Thymus (tissue), 14 donors: ENCODE measurements at places on chromosomes 7 and 10.

DNA sequence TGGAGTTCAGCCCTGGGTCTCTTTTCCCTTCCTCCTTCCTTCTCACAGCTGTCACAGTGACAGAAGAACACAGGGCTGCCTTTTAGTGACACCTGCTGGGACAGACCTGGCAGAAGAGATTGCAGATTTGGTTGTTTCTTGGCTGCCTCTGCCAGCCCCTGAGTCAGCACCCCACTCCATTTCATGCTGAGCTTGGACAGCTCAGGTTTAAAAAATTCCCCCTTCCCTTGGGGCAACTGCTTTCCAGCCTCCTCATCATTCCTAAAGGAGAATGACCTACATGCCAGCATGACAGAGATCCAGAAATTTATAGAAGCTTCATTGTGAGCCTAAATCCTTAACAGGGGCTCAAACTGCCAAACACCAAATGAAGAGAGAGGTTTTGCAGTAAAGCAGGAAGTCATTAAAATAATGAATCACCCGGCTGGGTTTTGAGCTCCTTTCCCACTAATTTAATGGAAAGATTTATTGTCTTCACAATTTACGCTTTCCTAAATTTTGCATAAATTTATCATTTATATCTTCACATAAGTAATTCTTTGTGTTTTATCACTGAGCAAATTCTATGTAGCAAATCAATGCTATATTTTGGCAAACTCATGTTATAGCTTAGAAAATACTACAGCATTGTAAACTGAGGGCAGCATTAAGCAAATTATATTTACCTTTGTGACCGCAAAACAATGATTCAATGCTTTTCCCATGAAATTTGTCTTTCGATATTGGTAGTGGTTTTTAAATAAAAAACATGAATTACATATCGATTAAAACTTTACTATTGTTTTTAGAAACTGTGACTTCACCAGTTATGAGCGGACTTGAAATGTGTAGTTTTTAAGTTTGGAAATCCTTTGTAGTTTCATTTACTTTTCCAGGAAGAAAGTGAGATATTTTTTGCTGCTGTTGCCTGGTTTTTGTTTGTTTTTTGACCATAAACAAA is 399.5 kb upstream of the ANKRD30A start:
- no peaks in the 10 kb centered on the region for H3K36me3 ChIP-seq
- no peak for DNase-seq
- no peaks in the 10 kb centered on the region for H3K27me3 ChIP-seq
- H3K4me3 ChIP-seq: no peak overlapping the region

DNA sequence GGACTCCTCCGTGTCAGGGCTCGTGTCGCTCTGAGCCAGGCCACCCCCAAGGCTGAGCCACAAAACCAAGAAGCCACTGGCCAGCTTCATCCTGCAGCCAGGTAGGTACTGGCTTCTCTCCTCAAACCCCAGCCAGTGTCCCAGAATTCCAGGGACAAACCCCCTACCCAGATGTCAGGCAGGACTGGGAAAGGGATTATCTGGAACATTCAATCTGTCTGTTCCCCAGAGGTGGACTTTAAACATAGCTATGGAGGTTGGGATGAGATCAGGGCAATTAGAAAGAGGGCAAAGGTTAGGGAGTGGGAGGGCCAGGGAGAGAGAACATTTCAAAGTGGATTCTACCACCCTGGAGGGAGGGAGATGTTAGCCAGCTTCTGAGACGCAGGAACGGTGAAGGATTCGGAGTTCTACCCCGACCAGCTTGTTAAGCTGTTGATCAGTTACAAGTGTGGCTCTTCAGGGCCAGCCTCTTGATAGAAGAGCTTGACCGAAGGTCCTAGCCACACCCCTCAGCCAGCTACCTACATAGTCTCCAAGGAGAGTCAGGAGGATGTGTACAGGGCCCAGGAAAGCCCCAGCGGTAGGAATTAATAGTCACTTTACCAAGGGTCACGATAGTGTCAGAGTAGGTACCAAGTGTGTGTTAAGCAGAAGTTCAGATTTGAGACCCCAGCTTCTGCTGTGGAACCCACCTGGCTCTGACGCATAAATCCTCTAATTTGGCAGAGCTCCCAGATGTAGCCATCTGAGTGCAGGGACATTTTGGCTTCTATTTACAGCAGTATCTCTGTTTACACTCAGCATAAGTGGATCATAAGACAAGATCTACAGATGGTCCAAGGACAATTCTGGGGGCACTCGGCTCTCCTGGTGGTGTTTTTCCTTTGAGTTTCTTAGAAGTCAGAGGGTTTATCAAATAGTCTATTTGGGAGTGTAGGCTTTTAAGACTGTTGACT is at the start of gene PLA2G12B:
Gene PLA2G12B, minus strand, starts transcription at position 211 of the 959 bp plus-strand sequence. Its CDS starts 121 bp downstream, at position 90.
- no peaks in the 10 kb centered on the region for H3K4me1 ChIP-seq
- DNase-seq: no peak
- no peaks in the 10 kb centered on the region for H3K27me3 ChIP-seq
- H3K36me3 ChIP-seq: no peaks in the 10 kb centered on the region
- no peak within 1 kb of the TSS for H3K4me3 ChIP-seq

- DNase-seq: no peak
- H3K36me3 ChIP-seq: no peaks in the 10 kb centered on the region
- H3K4me1 ChIP-seq: no peaks in the 10 kb centered on the region
- H3K4me3 ChIP-seq: no peak overlapping the region
- no peaks in the 10 kb centered on the region for H3K27me3 ChIP-seq
Observed at GRCh38 chr10:24202181-24202570, 6.8 kb upstream of the KIAA1217 start.

- H3K36me3 ChIP-seq: no peaks in the 10 kb centered on the region
- no peak overlapping the region for H3K27ac ChIP-seq
- no peaks in the 10 kb centered on the region for H3K27me3 ChIP-seq
- no peak for DNase-seq
Observed at GRCh38 chr7:95213809-95214492, 110.4 kb downstream of the PON1 start.
